Stimulated activated CD8-positive, alpha-beta memory T cell treated with anti-CD3 and anti-CD28 coated beads, Interleukin-4, amount 100 ng/mL, for 24 hours (primary cell): ENCODE measurements at places on chromosomes 6 and 20.

- DNase-seq, result no peak
These were observed 112.7 kb downstream of the RTN4IP1 start for GRCh38 chr6:106516616-106517015.

DNA sequence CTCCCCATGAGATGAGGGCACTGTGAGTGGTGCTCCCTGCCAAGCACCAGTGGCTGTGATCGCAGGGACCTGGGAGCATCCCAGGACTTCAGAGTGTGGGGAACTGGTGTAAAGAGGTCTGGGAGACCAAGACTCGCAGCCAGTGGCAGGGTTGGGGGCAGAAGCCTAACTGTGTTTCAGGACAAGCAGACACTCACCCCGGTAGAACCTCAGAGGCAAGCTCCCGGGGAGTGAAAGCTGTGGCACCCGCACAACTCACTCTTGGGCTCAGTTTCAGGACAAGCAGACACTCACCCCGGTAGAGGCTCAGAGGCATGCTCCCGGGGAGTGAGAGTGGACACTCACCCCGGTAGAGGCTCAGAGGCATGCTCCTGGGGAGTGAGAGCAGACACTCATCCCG lies 112.8 kb downstream of the ASXL1 start:
- no peak for DNase-seq

DNA sequence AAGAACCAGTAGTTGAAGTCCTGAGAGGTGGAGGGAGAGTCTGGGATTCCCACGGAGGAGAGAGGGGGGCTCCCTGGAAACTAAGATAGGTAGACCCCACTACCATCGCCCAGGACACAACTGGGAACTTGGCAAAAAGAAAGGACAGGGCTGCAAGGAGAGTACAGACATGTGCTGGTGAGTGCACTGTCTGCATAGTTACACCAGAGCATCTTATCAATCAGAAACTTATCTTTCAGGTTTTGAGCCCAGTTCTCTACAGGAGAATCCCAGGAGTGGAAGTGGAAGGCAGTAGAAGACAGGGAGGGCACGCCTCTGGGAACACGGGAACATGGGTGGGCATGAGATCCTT lies 12.2 kb downstream of the NFKBIL1 start:
- DNase-seq, result no peak

DNA sequence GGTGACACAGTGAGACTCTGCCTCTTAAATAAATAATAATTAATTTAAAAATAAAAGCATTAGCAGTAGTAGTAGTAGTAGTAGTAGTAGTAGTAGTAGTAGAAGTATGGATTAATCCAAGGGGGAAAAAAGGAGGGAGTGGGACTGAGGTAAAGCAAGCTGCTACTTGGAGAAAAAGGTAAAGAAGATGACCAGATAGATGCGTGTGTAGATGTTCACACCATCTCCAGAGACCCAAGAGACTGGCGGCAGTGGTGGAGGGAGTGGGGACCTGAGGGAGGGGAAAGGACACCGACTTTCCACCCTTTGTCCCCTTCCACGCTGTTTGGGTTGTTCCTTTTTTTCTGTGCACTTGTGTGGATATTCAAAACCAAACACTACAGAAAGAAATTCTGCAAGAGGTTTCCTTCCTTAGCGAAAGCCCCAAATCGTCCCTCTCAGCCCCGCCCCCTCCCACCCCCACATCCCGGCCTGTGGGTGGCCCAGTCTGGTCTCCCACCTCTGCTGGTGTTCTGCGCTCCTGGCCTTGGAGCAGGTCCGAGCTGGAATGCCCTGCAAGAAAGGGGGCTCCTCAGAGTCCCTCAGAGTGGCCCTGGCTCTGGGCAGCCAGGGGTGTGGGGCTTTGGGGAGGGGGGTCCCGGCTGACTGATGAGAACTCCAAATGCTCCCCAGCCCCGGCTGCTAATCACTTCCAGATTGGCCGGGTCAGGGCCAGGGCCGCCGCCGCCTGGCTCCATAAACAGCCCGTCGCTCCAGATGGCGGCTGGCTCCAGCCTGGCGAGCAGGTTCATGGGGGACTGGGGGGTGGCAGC lies 60.2 kb downstream of the UBE2V1 start:
- no peak for DNase-seq

DNA sequence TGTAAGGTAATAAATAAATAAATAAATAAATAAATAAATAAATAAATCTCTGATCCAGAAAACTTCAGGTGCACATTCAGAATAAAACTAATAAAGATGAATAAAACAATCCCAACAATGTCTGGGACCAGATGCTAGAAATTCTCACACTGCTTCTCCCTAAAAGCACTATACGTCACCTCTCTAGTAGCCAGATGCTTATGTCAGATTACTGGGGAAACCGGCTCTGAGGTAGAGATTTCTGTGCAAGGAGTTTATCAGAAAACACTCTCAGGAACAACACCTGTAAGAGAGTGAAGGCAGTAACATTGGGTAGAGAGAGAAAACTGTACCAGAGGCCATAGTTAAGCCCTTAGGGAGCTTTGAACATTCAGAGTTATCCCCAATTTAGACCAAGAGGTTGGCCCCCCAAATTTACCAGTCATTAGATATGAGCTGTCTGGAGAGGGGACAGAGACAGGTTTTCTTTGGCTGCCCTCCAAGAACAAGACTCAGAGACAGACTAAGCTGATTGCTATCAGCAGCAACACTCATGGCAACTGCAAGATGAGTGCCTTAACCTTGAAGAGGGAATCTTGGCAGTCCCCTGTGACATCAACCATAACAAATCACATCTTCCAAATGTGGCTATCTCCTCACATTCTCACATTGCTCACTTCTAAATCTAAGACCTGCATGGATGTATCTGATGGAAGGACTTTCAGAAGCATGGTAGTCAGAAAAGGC lies 151.2 kb upstream of the BMP5 start:
- no peak for DNase-seq

GRCh38 chr6:149701714-149702113 lies 16.2 kb downstream of the LATS1 start:
- no peak for DNase-seq
